ENCODE measurements at places on chromosomes 2 and 18.
A peak's percentile ranks its signal among the peaks of the same experiment; 100 is the strongest.

DNA sequence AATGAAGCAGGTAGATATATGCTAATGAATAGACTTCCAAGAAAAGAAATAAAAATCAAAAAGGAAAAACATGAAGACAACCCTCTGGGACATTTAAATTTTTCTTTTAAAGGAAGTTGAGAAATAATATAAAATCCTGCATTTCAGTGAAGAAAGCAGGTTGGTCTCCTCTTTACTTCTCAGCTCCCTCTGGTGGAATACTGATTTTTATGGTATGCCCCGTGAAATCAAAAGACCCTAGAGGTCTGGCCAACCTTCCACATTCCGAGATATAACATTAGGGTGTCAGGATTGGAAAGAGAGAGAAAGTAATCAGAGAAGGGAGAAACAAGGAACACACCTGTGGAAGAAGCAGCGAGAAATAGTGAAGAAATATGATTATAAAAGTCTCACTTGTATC lies 72.7 kb downstream of the DNER start:
- DNase-seq: no peak

- DNase-seq: no peak
These were observed 203.5 kb downstream of the CYP26B1 start for GRCh38 chr2:71944183-71944550.

- no peak for DNase-seq
These were observed 3.0 kb upstream of the ZNF516 start for GRCh38 chr18:76498064-76498463.

GRCh38 chr2:230713331-230714135 lies 891 bp downstream of the CAB39 start:
- peak; percentile 57 for DNase-seq

- DNase-seq: no peak
These were observed 72.9 kb upstream of the SCG2 start for GRCh38 chr2:223674998-223675609.

DNA sequence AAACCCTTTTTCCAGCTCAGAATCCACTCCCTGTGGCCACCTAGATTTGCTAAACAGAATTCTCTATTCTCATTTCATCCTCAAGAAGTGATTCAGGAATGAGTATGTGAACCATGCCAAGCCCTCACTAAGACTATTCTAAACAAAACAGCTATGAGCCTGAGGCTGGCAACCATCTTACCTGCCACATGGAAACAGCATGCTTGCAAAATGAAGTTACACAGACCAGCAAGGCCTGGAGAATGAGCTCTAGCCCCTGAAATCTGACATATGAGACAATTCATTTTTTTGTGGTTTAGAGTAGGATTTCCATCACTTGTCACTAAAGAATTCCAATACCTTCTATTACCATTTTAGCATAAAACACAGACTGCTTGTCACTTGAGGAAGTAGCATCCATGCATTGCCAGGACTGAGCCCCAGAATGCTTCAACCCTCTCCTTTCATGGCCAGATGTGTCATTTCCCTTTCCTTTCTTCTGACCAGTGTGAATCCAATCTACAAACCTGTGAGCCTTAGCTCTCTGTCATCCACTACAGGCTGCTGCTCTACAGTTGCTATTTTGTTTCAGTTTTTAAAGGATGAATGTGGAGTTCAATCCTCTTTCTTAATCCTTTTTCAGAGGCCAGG lies 744.3 kb upstream of the ACVR2A start:
- DNase-seq: no peak

DNA sequence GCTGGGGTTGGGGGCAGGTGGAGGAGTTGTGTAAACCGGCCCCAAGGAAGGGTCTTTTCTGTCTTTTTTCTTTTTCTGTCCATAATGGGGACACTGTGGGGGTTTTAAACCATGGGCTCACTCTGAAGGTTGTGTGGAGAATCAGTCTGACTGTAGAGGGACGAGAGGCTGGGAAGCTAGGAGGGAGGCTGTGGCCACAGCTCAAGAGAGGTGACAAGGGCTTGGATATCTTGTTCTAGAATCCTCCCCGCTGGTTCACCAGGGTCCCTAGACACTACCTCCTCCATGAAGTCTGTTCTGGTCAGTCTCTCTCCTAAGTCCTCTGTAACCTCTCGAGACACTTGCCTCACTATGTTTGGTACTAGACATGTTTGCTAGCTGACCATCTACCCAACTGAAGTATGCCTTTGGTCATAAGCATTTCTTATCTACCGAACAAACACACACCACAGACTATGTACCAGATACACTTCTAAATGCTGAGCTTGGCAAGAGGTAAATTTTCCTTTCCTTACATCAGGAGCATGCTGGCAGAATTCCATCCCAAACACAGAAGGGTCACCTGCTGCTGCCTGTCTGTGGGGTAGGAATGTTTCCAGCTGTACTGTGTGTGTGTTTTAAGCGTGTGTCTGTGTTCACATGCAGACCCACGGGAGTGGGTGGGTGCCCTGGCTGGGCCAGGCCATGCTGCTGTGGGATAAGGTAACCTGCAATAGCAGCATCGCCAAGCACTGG lies 69.6 kb upstream of the MGAT4A start:
- no peak for DNase-seq

GRCh38 chr18:70333316-70333715 lies 44.5 kb downstream of the SOCS6 start:
- no peak for DNase-seq

- DNase-seq: no peak
These were observed 100.8 kb downstream of the ZNF532 start for GRCh38 chr18:58965291-58966004.

DNA sequence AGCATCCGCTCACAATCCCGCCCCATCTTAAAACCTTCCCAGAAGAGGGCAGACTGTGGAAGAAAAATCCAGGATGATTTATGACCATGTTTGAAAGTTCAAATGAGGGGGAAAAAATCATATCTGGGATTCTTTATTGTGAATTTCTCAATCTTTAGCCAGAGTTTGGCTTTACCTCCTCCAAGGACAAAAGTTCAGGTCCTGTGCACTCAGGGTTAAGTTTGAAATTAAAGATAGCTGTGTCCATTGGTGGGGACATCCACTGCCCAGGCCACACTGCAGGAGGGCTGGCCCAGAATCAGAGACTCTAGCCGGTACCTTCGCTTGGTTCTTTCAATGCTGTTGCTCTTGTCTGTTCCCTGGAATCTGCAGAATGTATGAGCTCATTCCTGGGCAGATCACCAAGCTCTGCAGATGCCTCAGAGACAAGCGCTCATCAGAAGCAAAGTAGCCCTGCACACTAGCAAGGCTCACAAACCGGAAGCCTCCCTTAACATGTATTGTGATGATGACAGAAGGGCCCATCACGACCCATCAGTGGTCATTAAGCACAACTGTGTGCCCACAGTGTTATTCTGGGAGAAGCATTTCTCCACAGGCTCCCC lies 375.3 kb upstream of the KLHL29 start:
- DNase-seq: no peak

DNA sequence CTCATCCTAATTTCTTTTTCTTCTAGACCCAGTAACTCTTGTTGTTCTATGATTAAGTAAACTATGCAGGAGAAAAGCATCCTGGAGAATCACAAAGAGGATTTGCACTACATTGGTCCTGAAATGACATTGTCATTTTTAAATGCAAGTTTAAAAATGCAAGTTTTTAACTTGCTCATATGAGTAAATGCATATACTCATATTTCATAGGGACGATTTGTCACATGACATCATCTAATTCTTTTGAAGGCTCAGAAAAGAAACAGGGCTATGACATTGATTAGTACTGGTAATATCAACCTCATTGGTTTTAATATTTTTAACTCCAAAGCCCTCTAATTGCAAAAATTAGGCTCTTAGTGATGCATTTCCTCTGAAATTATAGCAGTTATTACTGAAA lies 324.4 kb downstream of the LRRTM1 start:
- DNase-seq: no peak

DNA sequence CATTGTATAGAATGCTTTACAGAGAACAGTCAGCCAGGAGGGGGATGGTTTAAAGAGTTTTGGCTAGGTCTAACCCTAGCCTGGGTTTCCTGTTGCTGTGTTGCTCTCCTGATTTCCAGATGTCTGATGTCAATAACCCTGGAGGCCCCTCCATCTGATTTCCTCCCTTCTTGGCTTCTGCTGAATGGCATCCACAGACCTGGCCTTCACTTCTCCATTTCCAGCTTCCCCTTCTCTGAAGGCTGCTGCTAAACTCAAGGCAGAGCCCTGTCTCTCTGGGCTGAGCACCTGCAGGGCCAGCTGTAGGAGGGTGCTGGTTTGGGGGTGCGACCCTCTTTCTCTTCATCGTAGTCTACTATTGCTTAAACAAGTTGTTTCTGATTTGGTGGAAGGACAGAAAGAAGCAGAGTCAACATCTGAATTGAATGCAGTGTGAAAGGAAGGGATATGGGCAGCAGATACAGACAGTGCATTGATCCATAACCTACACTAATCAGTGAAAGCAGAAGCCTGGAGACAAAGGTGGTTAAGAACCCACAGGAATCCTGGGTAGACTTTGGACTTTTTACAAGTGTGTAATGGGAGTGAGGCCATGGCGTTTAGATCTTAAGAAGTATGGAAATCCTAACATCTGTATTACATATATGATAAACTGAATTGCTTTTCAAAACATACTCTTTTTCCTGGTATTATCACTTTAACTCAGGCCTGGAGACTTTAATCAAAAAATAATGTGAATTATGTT lies 153.6 kb downstream of the HRH4 start:
- no peak for DNase-seq

DNA sequence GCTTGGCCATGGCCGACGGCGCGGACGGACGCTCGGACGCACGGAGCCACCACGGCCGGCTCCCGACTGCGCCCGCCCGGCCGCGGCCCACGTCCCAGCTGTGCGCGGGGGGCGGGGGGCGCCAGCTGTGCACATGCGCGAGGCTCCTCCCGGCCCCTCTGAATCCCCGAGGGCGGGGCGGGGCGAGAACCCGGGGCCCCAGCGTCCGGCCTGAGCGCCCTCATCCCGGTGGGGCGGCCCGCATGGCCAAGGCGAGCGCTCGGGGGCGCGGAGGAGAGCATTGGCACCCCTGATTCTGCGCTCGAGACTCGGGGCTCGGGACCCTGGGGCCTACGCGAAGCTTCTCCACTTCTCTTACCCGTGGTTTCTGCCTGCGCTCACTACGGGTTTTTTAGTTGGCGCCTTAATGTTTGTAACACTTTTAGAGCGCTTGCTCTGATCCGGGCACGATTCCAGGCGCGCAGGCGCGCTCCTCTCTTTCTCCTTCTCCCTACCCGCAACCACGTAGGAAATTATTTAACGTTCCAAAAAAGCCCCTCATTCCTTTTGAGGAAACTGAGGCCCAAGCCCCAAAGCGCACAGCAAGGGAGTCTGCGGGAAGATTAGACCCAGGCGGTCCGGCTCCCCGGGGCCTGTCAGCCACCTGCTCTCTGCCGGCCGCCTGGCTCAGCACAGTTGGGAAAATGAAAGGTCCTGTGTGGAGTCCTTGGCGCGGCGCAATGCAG lies at the start of gene PXDN:
Gene PXDN (minus strand): TSS at position 70 of the 725 bp plus-strand sequence. CDS start 60 bp downstream, at position 10.
- no peak for DNase-seq

DNA sequence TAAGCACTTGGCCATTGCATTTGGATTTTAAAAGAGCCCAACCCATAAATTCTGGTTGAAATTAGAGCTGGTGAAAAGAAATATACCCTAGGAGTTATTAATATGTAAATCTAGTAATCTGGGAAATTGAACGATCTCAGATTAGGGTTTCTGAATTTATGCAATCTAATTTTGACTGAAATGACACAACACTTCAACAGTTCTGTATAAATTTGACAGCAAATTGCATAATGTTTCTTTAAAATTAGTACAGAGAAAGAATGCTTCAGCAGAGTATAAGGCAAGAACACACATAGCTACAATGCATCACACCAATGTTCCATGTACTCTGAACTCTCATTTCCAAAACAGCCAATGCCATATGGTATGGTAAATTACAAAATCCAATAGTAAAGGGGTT lies 201.5 kb upstream of the ITGA4 start:
- DNase-seq: no peak

DNA sequence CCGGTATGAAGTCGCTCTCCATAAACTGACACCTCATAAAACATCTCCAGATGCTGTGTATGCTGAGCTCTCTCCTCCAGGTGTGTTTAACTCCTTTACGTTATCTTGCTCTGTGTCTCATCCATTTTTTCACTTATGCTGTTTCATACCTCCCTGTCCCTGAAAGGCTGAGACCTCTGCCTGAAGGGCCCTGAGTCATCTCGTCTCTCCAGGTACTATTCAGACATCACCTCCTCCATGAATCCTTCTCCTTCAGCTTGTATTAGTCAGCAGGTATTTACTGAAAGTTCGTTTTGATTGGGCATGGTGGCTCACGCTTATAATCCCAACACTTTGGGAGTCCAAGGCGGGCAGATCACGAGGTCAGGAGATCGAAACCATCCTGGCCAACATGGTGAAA lies 244.5 kb upstream of the EPHA4 start:
- no peak for DNase-seq

- DNase-seq: no peak
These were observed 947.2 kb downstream of the ERBB4 start for GRCh38 chr2:211591426-211591825.

- DNase-seq: no peak
These were observed 47.8 kb upstream of the CAB39 start for GRCh38 chr2:230664844-230665243.

DNA sequence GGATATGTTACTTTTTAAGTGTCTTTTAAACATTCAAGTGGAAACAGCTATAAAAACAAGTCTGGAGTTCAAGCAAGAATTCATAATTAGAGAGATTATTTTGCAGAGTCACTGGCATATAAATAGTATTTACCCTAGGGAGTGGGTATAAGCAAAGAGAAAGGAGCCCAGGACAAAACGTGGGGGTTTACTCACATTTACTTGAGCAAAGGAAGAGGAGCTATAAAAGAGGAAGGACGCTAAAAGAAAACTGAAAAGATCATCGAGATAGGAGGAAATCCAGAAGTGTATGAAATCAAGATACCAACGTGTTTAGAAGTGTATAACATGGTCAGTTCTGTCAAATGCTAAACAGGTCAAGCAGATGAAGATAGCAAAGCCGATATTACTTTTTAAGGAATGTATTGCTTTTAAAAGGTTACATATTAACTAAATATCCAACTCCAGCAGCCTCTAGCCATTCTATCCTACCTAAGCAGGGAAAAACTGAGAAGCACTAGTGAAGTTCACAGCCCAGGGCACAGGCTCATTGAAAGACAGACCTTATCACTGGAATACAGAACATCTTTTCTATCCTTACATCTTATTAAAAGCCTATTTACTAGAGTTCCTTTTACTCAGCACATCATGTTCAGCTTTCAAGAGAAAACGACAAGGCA lies 8.6 kb downstream of the KANSL1L start:
- no peak for DNase-seq

DNA sequence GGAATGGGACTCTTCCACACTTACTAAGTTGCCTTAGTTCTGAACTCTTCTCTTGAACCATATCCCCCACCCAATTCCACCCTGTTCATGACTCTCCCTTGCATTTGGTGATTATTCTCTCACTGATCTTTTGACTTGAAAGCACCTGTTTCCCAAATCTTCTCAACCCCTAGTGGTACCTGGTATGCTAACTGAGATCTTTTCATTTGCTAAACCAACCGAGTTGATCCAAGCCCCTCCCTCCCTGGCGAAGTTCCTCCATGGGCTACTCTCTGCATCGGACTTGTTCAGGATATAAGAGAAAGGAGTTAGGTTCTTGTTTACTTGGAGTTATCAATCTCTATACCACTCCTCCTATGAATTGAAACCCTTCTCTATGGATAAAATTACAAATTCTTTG lies 593.5 kb downstream of the BCL11A start:
- DNase-seq: no peak
